Fibroblast of gingiva (primary cell): ENCODE measurements at places on chromosomes 4 and X.
A peak's percentile ranks its signal among the peaks of the same experiment; 100 is the strongest.

DNA sequence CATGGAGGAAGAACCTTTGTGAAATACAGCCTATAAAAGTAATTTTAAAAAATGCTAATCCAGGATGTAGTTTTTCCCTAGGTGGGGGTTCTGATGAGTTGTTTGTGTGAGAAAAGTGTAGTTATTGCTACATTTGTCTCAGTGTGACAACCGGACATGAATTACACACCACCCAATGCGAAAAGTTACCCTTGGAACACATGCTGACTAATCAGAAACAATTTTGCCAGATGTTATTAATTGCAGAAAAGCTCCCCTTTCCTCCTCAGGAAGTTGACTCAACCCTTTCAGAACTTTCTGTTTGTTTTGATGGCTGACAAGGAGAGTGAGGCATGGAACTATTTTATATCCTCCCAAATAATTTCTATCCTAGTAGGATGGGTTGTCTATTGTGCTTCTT, 38.1 kb upstream of the EDA2R start:
- DNase-seq, result peak; percentile 89

- peak; percentile 97 for DNase-seq
These were observed at the start of gene FAM13A for GRCh38 chr4:89056953-89057398. FAM13A (minus strand) TSS chr4:89057185; CDS start chr4:89056964, 221 bp downstream.

GRCh38 chrX:10900585-10901289, 210.4 kb upstream of the HCCS start:
- peak; percentile 55 for DNase-seq

DNA sequence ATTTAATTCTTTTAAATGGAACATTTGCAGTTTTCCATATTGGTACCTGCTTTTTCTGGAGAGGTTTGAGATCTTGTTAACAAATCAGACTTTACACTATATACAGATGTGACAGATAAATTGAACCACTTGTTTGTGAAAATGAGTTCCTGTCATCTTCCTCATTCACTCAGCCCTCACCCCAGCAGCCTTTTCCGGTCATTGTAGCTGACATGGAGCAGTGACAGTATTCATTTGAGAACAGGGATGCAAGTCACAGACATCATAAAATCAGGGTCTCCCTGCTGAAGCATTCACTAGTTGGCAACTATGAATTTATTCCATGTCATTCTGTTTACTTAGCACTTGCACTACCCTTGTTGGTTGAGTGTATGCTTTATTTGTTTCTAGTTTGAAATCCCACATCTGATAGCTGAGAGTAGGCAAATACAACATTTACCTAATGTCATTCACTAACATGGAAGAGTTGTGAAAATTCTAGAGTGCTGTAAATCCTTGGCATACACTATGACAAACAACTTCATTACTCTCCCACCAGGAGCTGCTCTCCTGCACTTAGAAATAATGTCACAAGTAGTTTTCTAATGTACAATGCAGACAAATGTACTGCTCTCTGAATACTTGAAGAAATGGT, 78.9 kb downstream of the UGT8 start:
- no peak for DNase-seq

- DNase-seq, result peak; percentile 59
These were observed 102.7 kb upstream of the RBPJ start for GRCh38 chr4:26217961-26218676.
